ENCODE measurements at places on chromosomes 7 and 10. TPM values are rescaled to one million over a fixed set of nuclear protein-coding genes. Genes with fewer than 3 reads are reported as not detected.

ACTR3C gene
- total RNA-seq = not detected

TIMM23 gene
- total RNA-seq = 72.8 TPM

ELMO1 gene
- 6.3 TPM for total RNA-seq

SCD gene
- 95.6 TPM for total RNA-seq

GRB10 gene
- total RNA-seq = 39.1 TPM

TMEM140 gene
- 18.8 TPM for total RNA-seq

LRIT1 gene
- not detected for total RNA-seq

PTPRN2 gene
- total RNA-seq = 0.56 TPM

DLX5 gene
- total RNA-seq = not detected

PON3 gene
- total RNA-seq = not detected

UCN3 gene
- total RNA-seq = not detected

GJD4 gene
- not detected for total RNA-seq

AIFM2 gene
- total RNA-seq = 8.9 TPM

FGF8 gene
- not detected for total RNA-seq

LRRC72 gene
- total RNA-seq = not detected

CTTNBP2 gene
- 1.9 TPM for total RNA-seq

ANXA8L1 gene
- total RNA-seq = not detected

CALHM3 gene
- not detected for total RNA-seq

CDK1 gene
- 43.1 TPM for total RNA-seq

HMX3 gene
- total RNA-seq = not detected

MINDY4 gene
- 8.1 TPM for total RNA-seq

CXCL12 gene
- total RNA-seq = 1,285 TPM

IFIT1B gene
- total RNA-seq = 0.06 TPM

WDR86 gene
- 0.26 TPM for total RNA-seq

CFAP70 gene
- total RNA-seq = 1.6 TPM

C10orf62 gene
- 0.13 TPM for total RNA-seq

SH2D4B gene
- not detected for total RNA-seq

MARCHF5 gene
- 9.6 TPM for total RNA-seq

SCART1 gene
- total RNA-seq = 3.3 TPM

ANKRD1 gene
- 2.2 TPM for total RNA-seq

TRAPPC14 gene
- total RNA-seq = 7.6 TPM

SPDYE16 gene
- 0.06 TPM for total RNA-seq

UNC5B gene
- total RNA-seq = 22.4 TPM

TMEM273 gene
- 0.37 TPM for total RNA-seq

PDE6C gene
- total RNA-seq = not detected

BLVRA gene
- 35.8 TPM for total RNA-seq

GRM8 gene
- total RNA-seq = not detected

PON1 gene
- total RNA-seq = not detected

SFTPA1 gene
- not detected for total RNA-seq

ARL5B gene
- total RNA-seq = 7.0 TPM

OLAH gene
- under 0.01 TPM for total RNA-seq

TMEM184A gene
- not detected for total RNA-seq

ABCB4 gene
- 3.9 TPM for total RNA-seq

METTL27 gene
- total RNA-seq = 2.5 TPM

ANXA8 gene
- not detected for total RNA-seq

TMEM178B gene
- 0.06 TPM for total RNA-seq

All from aortic smooth muscle cell (primary cell).